ENCODE measurements at places on chromosomes 3 and 15.
A peak's percentile ranks its signal among the peaks of the same experiment; 100 is the strongest.

GRCh38 chr3:101259485-101260341 is 60.7 kb downstream of the IMPG2 start:
- no peak for DNase-seq

DNA sequence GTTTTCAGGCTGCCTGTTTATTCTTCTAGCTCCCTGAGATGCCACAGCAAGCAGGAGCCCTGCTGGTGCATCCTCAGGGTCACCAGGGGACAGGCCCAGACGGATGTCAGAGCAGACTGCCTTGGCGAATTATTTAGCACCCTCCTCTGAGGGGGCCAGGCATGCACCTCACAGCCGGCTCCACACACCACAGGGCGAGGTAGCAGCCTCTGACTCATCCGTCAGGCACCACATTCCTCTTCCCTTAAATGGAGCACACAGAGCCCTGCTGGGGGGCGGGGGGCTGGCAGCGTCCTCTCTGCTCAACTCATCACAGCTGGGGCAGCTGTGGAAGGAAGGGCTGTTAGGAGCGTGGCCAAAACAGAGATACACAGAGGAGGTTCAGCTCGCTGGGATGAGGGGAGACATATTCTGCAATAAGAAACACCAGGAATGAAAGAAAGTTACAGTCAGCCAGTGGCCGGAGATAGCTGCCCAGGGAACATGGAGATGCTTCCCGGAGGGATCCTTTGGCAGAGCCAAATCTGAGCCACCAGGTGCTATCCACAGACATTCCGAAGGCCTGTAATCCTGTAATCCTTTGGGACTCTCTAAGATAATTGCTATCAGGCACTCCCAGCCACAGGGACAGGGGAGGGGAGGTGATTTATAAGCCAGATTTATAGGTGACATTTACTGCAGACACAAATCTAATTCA is 13.9 kb upstream of the PRICKLE2 start:
- no peak for DNase-seq

DNA sequence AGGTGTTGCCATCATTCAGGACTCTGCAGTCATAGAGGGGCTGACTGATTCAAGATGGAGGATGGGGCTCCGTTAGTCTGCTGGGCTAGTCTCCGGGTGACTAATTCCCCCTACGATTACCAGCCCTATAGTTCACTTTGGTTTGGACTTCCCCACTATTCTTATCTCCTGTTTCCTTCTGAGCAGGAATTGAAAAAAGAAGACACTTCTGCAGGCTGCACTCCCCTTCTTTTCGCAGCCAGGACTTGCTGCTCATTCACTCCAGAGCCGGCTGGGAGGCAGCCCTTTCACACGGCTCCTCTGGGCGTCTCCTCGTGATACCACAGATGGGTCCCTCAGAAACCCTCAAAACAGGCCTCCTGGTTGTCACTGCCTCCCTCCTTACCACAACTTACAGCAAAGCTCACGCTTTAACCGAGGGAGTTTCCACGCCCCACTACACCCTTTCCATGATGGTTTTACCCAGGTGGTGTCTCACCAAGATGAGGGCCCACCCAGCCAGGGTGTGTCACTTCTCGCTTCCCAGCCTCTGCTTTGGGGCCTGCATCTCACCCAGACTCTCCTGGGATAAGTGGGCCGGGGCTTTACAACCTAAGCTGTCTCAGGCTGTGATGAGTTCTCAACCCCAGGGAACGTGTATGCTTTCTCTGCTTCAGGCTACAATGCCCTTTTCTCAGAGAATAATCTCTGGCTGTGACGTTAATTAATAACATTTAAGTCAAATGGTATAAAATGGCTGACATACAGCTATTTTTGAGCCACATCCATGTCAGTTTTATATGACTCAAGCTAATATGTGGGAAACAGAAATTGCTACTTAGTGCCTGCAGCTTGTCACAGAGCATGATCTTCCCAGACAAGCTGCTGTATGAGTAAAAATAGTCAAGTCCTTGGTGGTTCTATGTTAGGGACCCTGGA is 11.9 kb downstream of the CX3CR1 start:
- peak; percentile 44 for DNase-seq

DNA sequence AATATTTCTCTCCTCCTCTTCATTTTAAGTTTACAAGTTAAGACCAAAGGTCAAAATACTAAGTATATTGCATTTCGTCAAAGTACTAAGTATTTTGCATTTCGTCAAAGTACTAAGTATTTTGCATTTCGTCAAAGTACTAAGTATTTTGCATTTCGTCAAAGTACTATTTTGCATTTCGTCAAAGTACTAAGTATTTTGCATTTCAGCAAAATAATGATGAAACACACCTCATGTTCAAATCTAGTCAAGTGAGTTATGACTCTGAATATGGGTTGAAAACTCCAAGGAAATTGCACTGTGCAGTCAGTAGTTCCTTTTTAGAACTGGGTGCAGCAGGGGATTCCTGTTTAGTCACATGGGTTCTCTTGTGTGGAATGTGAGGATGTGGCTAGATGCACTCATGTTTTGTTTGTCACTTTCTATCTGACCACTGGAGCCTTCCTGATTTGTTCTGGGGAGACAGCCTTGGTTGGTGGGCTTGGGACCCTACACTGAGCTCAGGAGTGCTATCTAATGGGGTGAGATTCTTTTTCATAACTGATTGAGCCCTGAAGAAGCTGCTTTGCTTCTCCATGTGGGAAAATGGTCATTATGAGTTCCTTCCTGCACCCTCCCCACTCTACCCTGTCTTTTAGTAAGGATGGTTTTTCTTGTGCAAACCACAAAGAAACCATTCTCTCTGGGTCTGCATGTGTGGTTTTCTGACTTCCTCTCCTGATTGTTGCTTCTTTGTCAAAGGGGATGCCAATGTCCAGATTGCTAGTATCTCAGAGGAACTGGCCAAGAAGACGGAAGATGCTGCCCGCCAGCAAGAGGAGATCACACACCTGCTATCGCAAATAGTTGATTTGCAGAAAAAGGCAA is 73.4 kb downstream of the CCK start:
- DNase-seq: no peak

DNA sequence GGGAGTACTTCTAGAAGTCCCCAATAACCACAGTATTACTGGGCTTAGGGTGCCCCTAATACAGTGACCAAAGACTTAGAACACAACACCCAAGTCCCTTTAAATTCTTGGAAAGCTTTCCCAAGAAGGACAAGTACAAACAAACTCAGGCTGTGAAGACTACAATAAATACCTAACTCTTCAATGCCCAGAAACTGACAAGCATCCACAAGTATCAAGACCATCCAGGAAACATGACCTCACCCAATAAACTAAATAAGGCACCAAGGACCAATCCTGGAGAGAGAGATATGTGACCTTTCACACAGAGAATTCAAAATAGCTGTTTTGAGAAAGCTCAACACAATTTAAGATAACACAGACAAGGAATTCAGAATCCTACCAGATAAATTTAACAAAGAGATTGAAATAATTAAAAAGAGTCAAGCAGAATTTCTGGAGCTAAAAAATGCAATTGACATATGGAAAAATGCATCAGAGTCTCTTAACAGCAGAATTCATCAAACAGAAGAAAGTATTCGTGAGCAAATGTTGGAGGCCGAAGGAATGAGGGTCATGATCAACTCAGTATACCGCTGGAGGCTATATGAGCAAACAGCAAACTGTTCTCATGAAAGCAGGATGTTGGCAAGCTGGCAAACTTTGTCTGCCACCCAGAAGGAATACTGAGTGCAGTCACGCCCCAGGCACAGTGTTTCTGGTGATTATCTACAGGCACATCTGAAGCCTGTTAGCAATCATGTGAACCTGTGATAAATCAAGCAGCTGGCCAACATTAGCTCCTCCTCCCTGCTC is 87.0 kb upstream of the NECTIN3 start:
- DNase-seq: no peak

DNA sequence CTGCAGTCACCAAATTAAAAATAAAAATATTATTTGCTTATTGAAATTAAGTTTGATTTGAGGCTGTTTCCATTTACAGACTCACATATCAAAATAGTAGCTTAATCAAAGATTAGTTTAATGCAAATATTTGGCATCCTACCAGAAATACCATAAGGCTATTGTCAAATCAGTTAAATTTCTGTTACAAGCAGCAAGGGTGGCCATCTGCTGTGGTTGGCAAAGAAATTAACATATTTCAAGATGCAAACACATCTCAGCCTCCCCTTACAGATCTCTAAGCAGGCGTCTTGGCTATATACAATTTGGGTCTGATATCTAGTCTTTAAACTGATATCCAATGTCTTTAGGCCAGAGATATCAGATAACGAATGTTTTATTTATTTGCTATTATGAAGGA is 83.2 kb upstream of the NEDD4 start:
- no peak for DNase-seq

DNA sequence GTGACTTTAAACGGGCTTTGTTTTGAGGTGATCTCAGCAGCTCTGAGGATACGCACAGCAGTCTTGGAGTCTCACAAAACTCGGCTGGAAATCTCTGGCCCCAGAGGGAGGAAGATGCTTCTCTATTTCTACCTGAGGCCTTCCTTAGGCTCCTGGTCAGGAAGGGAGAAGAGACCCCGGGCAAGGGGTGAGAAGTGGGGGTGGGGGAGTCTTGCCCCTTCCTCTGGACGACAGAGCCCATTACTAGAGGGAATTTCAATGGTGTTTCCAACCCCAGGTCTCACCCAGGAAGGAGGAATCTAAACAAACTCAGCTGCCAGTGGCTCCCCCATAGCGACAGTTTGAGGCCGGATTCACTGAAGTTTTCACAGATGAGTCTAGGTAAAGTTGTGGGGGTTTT is 37.4 kb upstream of the PCSK6 start:
- DNase-seq: no peak

DNA sequence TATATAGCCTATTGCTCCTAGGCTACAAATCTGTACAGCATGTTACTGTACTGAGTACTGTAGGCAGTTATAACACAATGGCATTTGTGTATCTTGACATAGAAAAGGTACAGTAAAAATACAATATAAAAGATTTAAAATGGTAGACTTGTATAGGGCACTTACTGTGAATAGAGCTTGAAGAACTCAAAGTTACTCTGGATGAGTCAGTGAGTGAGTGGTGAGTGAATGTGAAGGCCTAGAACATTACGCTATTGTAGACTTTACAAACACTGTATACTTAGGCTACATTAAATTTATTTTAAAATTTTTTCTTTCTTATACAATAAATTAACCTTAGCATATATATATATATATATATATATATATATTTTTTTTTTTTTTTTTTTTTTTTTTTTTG is 140.0 kb upstream of the UBE2E1 start:
- no peak for DNase-seq

DNA sequence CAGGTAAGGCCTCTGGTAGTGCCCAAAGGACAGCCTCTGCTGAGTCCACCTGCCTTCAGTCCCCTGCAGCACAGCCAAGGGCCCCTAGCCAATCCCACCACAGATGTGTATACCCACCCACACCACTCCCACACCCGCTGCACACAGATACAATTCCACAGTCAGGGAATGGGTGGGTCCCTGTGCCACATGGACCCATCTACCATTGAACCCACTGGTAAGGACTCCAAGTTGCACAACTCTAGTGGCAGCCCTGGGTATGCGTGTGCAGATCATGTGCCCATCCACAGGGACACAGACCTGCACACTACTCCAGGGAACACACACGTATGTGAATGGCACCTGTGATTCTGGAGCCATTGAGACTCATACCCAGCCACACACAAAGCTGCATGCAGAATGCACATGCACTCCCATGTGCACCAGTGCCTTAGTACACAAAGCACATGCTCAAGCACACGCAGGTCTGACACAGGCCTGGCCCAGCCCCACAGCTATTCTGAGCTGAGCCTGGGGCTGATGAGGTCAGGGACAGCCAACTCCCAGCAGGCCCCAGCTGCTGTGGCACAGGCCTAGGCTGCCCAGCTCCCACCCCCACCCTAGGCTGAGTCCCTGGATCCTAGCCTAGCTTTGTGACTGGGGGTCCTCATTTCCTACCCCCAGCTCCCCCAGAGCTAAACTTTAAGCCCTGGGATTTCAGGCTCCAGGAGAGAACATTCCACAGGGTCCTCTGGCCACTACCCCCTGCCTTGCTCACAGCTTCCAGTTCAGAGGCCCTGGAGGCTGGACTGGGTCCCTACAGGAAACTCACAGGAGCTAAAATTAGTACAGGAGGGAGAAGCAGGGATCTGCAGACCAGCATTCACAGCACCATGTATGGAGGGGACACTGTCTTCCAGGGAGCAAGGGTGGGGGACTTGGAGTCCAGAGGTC is 2.7 kb upstream of the ALS2CL start:
- no peak for DNase-seq

- no peak for DNase-seq
These were observed 118.7 kb downstream of the NUP210 start for GRCh38 chr3:13301286-13301987.

- no peak for DNase-seq
These were observed 29.3 kb downstream of the GRAMD2A start for GRCh38 chr15:72168131-72168807.

GRCh38 chr15:67396114-67396513 is 124.8 kb upstream of the C15orf61 start:
- DNase-seq: no peak

DNA sequence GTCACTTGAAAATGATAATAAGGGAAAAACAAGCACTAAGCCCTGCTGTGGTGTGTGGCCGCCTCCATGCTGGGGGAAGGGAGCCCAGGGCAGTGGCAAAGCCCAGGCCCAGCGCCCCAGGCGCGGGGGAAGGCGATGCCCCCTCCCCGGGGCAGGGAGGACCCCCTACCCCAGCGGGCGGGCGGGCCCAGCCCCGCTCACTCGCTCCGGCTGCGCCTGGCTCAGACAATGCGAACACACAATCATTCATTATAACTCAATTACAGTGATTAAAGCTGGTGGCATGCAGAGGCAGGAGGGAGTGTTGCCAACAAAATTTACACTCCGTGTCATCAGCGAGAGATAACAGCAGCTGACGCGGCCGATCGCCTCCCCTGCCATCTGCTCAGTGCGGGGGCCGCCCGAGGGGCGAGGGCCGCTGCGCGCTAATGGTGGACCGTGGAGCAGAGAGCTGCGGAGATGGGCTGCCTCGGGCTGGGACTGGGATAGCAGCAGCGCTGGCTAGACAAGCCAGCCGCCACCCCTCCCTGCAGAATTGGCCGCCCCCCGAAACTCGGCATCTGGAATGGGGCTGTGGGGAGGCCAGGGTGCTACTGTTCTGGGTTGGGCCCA is 64.1 kb downstream of the TLE3 start:
- DNase-seq: no peak

GRCh38 chr3:52123106-52123725 is 31.0 kb downstream of the POC1A start:
- DNase-seq: peak; percentile 66

All from T-helper 17 cell (primary cell).